ENCODE measurements at places on chromosomes 6 and 20.
A peak's percentile ranks its signal among the peaks of the same experiment; 100 is the strongest.

DNA sequence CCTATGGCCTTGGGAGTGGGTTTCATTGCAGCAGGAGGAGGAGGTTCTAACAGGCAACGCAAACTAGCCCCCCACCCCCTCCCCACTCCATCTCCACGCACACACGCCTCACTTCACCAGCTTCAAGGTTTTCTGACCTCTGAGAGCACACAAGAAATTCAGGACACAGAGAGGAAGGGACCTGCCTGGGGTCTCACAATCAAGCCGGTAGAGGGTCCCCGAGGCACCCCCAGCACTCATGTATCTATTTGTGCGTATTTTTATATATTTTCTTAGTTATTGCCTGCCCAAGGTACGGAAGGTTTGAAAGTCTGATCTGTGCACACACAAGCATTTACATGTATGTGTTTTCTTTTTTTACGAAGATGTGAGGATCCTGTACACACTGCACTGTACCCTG, 16.9 kb downstream of the MDFI start:
- no peak for DNase-seq

DNA sequence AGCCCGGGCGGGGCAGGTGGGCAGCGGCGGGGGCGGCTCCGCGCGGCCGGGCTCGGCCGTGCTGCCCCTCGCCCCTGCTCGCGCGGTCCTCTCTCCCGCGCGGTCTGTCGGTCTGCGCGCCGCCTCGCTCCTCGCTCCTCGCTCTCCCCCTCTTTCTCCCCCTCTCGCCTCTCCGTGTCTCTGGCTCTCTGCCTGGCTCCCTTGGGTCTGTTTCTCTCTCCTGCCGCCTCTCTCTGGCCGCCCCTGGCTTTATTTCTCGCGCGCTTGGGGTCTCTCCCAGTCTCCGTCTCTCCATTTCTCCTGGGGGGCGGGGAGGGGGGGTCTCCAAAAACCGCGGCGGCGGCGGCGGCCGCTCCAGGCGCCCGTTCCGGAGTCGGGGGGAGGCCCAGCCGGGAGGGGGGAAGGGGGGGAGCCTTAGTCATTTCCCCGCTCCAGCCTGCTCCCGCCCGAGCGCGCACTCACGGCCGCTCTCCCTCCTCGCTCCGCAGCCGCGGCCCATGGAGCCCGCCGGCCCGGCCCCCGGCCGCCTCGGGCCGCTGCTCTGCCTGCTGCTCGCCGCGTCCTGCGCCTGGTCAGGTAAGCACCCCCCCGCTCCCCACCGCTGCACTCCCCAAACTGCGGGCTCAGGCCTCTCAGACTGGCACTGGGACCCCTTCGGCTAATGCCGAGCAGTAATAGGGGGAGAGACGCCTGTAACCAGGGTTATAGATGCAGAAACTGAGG, at the start of gene SIRPA:
SIRPA (plus strand) TSS at position 457 of the 723 bp plus-strand sequence; CDS start at position 498, 41 bp downstream.
- DNase-seq = peak; percentile 75

GRCh38 chr6:142458836-142459235, 157.0 kb downstream of the ADGRG6 start:
- DNase-seq = no peak

DNA sequence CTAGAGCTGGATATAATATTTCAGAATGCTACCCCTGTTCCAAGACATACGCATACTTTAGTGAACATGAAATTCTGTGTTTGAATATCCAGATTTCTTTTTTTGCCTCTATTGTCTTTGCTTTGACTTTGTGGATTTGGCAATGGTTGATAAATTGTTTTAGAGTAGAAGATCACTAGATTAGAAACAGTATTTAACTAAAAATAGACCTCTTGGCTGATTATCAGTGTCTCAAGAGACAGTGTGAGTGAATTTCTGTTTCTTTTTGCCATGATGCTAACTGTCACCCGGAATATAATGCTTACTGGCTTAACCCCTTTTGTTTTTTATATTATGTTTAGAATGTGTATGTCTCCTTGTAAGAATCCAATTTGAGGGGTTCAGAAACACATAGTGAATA, 102.5 kb downstream of the PLCB1 start:
- DNase-seq = no peak

DNA sequence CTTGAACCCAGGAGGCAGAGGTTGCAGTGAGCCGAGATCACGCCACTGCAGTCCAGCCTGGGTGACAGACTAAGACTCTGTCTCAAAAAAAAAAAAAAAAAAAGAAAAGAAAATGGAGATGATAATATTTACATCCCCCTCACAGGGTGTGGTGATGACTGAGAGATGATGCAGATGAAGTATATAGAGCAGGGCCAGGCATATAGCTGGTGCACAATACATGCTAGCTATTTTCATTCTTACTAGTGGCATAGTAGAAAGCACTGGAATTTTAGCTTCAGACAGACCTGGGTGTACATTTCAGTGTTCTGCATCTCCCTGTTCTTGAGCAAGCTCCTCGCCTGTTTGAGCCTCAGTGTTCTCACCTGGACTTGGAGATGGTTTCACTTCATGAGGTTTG, 36.9 kb downstream of the CEBPB start:
- peak; percentile 15 for DNase-seq

- DNase-seq = peak; percentile 74
These were observed 63.3 kb downstream of the SMLR1 start for GRCh38 chr6:130890521-130890971.

DNA sequence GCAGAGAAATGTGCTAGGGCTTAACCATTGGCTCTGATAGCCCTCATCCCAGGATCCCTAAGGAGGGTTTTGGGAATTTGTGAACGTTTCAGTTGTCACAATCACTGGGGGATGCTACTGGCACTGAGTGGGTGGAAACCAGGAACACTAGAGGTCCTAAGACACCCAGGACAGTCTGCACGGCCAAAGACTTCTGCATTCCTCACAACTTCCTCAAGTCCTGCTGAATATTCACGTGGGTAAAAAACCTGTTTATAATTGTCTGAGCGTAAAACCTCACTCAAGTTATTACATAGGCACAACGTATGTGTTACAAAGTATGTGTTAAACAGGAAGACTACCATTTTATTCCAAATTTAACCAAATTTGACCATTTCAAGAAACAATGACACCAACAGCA, 52.4 kb downstream of the GMDS start:
- no peak for DNase-seq

DNA sequence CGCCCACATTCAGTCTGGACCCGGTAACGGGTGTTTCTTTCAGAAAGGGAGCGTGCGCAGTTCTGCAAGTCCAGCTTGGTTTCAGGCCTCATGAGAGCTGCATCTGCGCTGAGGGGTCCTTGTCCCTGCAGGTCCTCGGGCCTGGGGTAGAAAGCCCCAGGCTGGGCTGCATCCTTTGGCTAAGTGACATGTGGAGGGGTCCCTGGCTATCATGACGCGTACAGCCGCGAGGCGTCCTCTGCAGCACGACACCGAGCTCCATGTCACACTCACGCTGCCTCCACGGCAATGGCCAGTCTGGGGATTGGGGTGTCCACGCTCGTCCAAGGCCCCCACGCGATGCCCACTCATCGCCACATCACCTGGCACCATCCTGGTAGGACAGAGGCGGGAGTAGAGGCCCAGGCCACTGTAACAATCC, 1.7 kb upstream of the KIF25 start:
- DNase-seq = no peak

DNA sequence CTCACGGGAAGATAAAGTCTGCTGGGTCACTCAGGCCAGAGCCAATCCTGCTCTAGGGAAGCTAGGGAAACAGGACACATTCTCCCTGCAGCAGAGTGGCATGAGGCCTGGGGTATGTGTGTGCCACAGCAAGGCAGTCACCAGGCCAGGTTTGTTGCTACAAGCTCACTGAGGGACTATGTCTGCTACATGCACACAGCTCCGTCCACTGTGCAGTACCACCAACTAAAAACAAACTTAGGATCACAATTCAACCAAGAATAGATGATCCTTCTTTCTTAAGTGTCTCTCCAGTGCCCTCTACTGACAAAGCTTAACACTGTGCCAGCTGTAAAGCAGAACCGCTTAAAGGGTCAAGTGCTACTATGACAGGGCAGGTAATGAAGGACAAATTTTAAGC, 192.5 kb downstream of the PTPRK start:
- no peak for DNase-seq

GRCh38 chr20:50475681-50476292, 34.4 kb upstream of the PTPN1 start:
- DNase-seq = no peak

DNA sequence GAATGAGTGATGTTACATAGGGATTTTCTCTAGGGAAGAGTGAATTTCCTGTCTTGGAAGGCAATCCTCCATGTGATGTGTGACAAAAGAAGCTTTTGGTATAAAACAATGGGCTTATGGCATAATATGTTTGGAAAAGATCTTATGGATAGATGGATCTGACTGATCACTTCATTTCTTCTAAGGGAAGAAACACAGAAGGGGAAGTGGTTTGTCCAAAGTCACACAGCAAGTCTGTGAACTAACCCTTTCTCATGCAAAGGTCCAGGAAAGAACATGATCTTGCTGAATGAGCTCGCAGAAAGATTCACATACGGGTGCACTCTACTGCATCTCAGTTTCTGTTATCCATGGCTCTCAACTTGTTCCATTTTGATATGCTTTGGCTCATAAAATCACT, 575.9 kb upstream of the JAG1 start:
- no peak for DNase-seq

DNA sequence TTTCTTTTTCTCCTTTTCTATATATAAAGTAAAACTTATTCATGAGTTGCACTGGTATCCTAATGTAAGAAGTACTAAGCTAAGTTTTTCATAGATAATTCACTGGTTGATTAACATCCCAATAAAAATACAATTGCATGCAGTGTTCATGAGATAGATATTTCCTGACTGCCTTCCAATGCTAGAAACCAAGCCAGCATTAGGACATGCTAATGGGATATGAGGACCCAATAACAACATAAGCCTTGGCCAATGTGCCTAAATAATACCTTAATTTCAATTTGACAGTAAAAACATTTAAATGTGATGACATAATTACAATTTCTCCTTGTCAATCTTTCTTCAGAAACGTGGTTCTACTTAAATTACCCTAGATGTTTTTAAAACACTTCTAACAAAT, 152.7 kb downstream of the RNGTT start:
- DNase-seq = no peak

- DNase-seq = no peak
These were observed 1.3 kb upstream of the HLA-B start for GRCh38 chr6:31358302-31358701.

DNA sequence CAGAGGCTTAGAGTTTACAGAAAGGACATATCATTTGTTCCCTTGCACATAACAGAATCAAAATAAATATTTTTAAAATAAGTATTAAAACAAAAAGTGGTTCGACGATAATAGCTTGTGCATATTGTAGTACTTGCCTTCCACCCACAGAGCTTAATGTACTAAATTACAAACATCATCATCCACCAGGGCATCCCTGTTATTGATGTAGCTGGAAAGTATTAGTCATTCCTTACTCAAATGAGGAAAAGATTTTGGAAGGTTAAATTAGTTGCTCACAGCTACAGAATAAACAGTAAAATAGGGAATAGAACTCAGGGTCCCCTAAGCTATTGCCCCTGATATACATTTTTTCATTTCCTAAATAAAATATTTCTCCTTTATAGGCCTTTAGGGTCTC, 150.3 kb downstream of the PTPRK start:
- peak; percentile 69 for DNase-seq

- DNase-seq = no peak
These were observed 1080.7 kb downstream of the GRIK2 start for GRCh38 chr6:102474041-102474807.

- peak; percentile 37 for DNase-seq
These were observed 51.2 kb downstream of the ORC3 start for GRCh38 chr6:87641065-87641692.

- DNase-seq = no peak
These were observed 62.5 kb downstream of the CEBPB start for GRCh38 chr20:50253101-50253500.

DNA sequence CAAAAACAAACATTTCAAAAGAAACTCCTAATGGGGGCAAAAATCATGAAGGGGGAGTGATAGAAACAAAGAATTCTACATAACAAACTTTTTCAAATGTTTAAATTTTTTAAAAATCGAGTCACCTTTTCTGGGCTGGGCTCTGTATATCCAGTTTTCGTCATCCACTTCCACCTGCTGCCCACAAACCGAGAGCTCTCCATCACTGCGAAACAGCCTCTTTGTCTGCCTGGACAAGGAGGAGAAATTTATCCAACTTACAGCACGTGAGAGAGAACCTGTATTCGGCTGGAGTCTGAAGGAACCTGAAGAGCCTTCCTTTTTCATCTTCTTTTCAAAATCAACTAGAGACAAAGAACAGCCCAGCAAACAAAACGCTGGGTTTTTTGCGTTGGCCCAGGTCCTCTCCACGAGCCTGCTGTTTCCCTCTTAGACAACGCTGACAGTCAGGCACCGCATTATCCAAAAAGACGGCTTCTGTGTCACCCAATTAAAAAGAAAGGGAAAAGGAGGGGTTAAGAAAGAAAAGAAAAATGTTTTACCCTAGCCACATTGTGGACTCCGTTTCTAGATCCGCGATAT, 72.4 kb upstream of the NHSL1 start:
- no peak for DNase-seq

- DNase-seq = no peak
These were observed 74.9 kb upstream of the ZNFX1 start for GRCh38 chr20:49352751-49353150.

- no peak for DNase-seq
These were observed 33.2 kb downstream of the CCN2 start for GRCh38 chr6:131917763-131918649.

- DNase-seq = no peak
These were observed 731.6 kb upstream of the MMS22L start for GRCh38 chr6:98014442-98015201.

GRCh38 chr6:109014606-109015005, 80.0 kb downstream of the SESN1 start:
- DNase-seq = no peak

GRCh38 chr6:12170351-12171092, 119.6 kb upstream of the EDN1 start:
- DNase-seq = no peak

DNA sequence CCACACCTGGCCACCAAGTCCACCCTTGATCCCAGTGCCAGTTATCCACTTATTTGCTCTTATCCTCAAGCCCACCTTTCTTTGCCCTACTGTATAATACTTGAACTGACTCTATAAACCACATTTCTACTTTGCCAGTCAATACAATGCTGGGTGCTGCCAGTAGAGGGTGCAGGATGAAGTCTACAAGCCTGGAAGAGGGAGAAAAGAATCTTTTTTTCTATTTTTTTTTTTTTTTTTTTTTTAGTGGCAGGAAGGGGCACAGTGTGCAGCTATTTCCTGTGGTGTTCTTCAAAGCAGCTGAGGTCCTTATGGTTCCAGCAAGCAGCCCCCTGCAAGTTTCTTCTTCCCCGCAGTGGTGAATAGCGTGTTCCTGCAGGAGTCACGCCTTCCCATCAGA, 22.2 kb upstream of the GABRR1 start:
- DNase-seq = no peak

GRCh38 chr6:31171931-31172905, 1.7 kb upstream of the POU5F1 start:
- no peak for DNase-seq

- DNase-seq = no peak
These were observed 16.0 kb downstream of the C6orf58 start for GRCh38 chr6:127592964-127593363.

GRCh38 chr6:17640477-17640917, 40.4 kb downstream of the FAM8A1 start:
- DNase-seq = peak; percentile 15

Measured in fibroblast of skin of right quadriceps (primary cell).